ENCODE measurements at places on chromosomes 2 and 18.

- DNase-seq = no peak
Measured at GRCh38 chr2:45583977-45584376, 27.1 kb downstream of the SRBD1 start.

DNA sequence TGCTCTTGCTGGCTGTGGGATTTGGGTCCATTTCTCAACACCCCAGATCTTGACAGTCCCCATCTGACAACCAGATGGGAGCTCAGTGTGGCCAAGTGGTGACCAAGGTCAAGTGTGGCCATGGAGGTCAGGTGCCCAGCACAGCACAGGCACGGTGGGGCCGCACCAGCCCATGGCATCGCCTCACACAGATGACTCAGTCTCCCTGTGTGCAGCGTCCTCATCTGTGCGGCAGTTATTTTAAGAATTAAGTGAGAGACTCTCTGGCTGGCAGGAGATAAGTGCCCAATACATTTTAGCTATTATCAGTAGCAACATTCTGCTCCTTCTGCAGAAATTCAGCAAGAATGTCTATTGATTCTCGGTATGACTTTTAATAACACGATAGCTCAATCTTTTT, 167.2 kb downstream of the DDX1 start:
- no peak for DNase-seq

GRCh38 chr18:65363011-65363410, 387.8 kb upstream of the CDH7 start:
- DNase-seq = no peak

DNA sequence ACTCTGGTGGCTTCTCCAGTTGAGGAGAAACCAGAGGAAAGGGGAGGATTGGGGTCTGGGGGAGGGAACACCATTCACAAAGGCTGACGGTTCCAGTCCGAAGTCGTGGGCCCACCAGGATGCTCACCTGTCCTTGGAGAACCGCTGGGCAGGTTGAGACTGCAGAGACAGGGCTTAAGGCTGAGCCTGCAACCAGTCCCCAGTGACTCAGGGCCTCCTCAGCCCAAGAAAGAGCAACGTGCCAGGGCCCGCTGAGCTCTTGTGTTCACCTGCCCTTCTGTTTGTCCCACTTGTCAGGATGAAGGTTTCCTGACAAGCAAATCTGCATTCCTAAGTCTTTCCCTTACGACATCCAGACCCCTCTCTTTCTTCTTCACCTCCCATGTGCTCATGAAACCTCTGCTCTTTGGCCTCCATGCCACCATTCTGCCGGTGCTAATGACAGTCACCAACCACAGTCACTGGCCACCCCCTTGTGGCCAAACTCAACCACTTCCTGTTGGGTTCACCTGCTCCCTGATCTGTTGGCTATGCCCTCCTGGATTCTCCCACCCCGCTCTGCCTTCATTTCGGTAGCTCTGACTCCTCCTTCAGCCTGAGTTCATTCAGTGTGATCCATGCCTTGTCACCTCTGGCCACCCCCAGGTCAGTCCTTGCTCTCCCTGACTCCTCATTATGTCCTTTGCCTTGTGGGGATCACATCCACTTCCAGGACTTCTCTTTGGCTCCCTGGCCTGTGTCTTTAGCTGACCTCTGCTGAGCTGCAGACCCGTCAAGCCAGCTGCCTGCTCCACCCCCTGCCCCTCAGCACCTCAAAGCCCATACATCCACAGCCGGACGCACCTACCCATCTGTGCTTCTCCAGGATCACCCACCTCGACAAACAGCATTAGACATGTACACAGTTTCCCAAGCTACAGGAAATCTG, 17.6 kb downstream of the EMX1 start:
- DNase-seq = no peak

DNA sequence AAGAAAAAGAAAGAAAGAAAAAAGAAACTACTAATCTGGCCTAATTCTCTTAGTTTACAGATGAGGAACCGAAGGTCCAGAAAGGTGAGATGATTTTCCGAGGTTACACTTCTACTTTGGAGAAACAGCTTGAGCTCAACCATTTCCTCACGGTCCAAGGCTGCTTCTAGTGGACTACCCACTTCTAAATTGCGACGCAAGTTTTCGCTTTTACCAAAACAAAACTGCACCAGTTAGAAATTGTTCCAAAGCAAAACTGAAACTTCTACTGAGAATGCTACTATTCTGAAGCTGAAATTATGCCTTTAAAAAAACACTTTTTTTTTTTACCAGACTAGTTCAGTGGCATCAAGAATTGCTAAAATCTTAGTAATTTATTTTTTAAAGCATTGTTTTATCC, 101.6 kb downstream of the INO80D start:
- DNase-seq = no peak

DNA sequence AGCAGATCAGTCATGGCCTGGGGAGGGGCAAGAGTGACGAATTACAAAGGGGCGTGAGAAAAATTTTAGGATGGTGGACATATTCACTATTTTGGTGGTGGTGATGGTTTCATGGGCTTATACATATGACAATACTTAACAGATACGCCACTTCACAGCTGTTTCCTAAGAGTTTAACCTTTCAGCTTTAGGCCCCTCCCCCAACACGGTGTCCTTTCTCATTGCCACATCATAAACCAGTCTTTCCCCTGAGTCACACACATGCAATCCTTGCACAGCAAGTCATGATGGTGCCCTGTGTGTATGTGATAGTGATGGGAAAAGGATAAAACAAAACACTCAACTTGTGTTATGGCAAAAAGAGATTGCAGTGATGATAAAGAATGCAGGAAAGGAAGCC, 47.6 kb upstream of the IL1R1 start:
- DNase-seq = no peak

DNA sequence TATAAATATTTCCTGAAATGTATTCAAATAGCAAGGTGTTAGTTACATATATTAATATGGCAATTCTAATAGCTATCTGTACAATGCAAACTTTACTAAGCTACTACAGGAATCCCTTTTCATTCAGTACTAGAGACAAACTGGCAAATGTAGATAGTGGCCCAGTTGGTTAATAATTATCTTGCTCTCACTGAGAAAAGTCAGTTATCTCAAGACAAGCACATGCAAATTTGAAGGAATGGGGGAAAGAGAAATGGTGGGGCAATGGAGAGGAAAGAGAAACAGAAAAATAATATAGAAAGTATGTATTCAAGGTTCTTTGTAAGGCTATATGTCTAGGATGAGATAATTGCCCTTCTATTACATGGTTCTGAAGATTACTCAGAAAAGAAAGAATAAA, 280.0 kb downstream of the FIGN start:
- DNase-seq = no peak

- no peak for DNase-seq
Measured at GRCh38 chr2:10204326-10205161, 82.0 kb downstream of the RRM2 start.

GRCh38 chr2:31675485-31675901, 94.8 kb upstream of the SRD5A2 start:
- DNase-seq = no peak

- DNase-seq = no peak
Measured at GRCh38 chr18:63410792-63411191, 11.5 kb downstream of the VPS4B start.

DNA sequence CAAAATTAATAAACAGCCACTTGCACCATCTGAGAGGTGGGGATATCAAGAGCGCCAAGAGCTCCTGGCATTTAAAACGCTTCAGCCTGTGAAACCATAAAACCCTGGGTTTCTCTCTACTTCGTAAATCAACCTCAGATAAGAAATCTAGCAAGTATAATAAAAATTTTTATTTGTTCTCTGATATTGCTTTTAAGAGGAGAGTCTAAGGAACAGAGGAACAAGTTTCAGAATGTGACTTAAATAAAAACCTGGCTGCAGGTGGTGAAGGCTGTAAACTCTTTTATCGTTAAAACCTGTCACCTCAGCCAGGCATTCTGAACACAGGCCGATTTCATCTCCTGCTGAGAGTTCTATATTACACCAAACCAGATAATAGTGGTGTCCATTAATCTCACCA, 9.9 kb downstream of the DYTN start:
- DNase-seq = no peak

- DNase-seq = no peak
Measured at GRCh38 chr2:40367032-40367431, 84.9 kb downstream of the SLC8A1 start.

Measured in NCI-H2081 treated with DMSO at 0.1 percent for 48 hours (cell line).